ENCODE measurements at places on chromosomes 11 and 22.

GRCh38 chr11:74559934-74560309, 32.5 kb upstream of the POLD3 start:
- no peak for DNase-seq

- DNase-seq, result no peak
These were observed 5.8 kb downstream of the PKP3 start for GRCh38 chr11:399731-400211.

- DNase-seq, result no peak
These were observed 31.4 kb upstream of the BRSK2 start for GRCh38 chr11:1358286-1358685.

DNA sequence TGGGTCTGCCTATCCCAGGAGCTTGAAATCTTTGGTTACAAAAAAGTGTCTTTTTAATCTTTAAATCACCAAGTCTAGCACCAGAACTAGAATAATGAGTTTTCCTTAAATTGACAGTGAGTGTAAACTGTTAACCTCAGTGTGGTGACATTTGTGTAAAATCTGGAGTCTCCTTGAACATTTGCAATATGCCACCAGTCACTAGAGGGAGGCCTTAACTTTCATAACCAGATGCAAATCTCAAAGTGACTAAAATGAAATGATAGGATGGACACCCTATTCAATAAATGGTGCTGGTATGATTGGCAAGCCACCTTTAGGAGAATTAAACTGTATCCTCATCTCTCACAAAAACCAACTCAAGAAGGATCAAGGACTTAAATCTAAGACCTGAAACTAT, 8.3 kb upstream of the SCGB1D2 start:
- DNase-seq, result no peak

DNA sequence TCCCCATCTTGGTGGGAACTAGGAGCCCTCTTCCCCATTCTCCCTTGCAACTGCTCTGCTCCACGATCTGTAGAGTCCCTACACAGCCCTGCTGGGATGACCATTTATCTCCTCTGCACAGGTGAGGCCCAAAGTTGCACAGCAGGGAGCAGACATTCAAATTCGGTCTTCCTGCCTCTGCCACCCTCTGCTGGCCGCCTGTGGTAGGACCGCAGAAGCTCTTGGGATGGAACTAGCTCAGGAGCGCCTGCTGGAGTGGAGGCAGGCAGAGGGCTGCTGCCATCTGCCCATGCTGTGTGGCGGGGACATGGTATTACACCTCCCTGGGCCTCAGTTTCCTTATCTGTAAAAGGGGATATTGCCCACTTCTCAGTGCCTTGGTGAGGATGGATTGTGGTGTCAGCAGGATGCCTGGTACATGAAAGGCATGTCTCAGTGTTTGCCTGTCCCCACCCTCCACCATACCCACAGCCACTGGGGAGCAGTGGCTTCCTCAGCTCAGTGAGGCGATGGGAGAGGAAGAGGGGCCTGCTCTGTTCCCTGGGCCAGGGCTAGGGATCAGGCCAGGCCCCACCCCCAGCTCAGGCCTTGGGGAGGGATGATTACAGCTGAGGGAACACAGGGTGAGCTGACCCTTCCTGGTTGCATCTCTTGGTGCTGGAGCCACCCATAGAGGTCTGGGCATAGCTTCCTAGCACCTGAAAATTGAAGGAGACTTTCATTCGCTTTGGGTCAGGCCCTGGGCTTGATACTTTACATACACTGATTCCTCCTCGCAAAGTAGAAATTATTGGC, 11.3 kb upstream of the OMP start:
- DNase-seq, result no peak

GRCh38 chr11:11944444-11944843, 64.0 kb downstream of the DKK3 start:
- no peak for DNase-seq

DNA sequence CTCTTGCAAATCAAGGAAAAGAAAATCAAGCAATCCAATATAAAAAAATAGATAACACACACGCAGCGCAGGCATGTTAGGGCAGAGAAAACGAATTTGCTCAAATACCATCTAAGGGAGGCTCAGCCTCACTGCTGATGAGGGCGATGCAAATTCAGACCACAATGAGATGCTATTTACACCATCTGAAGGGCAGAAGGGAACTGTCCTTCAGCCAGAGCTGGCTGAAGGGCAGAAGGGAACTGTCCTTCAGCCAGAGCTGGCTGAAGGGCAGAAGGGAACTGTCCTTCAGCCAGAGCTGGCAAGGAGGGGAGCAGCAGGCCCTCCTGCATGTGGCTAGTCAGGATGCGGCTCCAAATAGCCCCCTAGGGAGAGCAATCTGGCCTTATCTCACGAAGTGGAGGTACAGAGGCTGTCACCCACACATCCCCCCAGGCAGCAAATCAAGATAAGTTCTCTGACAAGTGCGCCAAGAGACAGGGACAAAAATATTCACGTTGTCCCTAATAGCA, 7.6 kb upstream of the SLC39A13 start:
- DNase-seq, result no peak

GRCh38 chr11:6197466-6198200, 1.4 kb upstream of the OR52W1 start:
- DNase-seq, result no peak

- no peak for DNase-seq
These were observed 87.8 kb upstream of the PHOX2A start for GRCh38 chr11:72331761-72332160.

GRCh38 chr11:116217006-116217405, 555.8 kb downstream of the BUD13 start:
- DNase-seq, result no peak

DNA sequence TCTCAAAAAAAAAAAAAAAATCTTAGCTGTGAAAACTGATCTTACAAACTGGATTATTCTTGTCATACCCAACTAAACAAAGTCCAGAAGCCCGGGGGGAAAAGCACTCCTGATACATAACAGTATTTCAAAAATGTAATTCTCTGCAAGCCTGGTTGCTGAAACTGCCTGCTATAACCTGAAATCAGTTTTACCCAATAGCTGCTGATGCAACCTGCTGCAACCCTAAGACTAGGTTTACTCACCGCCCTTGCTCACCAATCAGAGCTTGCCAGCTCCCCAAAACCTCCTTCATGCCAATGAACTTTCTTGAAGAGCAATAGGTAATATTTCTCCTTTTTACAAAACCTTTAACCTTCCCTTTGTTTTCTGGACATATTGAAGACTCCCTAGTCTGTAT, 12.4 kb downstream of the FGF19 start:
- DNase-seq, result no peak
